Renal cortical epithelial cell (primary cell): ENCODE measurements at places on chromosomes 3 and 15. TPM values are rescaled to one million over a fixed set of nuclear protein-coding genes. Genes with fewer than 3 reads are reported as not detected.

Gene RABL3
- 34.9 and 42.7 TPM in 2 replicates for total RNA-seq

Gene GOLGA6D
- total RNA-seq = not detected in 2 replicates

DNA sequence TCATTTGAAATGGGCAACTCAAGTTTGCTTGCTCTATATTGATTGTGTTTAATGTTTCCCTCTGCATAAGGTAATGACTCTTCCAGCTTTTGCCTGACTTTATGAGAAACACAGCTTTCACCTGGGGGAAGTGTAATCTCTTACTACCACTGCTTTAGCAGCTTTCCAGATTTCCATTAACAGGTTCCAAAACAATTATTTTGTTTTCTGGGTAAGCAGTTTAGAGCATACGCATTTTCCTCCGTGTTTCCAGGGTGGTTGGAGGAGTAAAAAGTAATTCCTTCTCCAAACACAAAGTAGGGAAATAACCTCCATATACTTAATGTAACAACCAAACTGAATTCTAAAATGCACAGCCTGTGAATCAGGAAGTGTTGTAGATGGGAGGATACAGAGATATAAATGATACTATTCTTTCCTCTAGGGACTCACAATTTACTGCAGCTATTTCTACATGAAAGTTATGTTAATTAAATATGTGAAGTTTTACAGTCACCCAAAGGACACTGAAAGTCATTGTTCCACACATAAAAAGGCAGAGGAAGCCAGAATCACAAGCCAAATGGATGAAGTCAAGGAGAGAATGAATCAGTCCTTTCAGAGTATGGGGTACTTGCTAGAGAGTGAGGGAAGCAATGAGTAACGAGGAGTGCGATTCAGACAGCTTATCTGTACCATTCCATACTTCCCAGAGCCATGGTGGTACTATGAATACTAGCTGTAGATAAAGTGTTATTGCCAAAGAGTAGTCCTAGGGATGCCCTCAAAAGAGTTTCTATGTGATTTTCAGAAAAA lies 16.6 kb downstream of the ST3GAL6 start:
- DNase-seq = no peak

DNA sequence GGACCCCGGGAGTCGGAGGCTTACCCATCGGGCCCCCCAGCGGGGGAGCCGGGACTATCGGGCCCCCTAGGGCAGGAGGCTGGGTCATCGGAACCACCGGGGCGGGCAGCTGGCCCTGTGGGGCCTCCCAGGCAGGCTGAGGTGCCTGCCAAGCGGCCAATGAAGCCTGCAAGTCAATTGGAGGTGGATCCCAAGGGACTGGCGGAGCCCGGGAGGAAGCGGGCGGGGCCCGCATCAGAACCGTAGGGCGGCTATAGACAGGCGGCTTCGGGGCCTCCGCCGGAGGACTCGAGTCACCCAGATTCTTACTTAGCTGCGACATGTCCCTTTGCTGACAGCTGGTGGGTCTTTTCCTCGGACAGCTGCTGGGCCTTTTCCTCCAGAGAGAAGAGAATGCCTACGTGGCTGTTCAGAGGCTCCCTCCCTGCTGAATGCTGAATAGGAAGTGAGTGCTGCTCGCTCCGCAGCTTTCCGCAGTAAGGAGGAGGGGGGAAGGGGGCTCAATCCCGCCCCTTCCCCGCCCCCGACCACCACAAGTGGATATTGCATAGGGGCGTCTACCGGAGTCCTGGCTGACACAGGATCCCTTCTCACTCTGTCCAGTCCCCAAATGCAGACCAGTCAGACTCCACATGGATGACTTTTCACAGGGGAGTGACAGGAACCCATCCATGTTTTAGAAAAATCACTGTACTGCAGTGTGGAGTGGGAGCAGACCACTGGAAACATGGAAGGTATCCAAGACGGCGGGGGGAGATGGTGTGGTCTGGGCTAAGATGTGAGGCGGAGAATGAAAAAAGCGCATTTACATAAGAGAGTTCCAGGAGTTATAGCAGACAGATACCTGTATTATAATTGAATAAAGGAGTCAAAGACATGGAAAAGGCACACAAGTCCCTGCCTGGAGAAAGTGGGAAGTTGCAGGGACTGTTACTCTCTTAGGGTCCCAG lies at the start of gene MAGEL2:
Gene MAGEL2, minus strand, starts transcription at position 447 of the 950 bp plus-strand sequence. Its CDS starts 125 bp downstream, at position 322.
- no peak for DNase-seq

DNA sequence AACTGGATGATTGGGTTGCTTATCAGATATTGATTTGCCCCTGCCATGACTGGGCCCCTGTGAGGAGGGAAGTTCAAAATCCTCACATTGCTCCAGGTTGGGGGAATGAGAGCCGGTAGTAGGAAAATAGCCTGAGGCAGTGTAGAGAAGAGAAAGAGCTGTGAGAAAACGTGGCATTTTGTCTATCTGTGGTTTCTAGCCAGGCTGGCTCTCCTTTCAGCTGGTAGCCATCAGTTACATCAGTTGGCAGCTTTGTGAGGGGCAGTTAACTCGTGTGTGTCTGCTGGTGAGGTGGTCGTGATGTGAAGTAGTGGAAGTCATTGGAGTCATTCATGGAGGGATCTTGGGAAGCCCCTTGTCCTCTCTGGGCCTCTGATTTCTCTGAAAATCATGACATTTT lies 5.2 kb downstream of the ESYT3 start:
- no peak for DNase-seq

DNA sequence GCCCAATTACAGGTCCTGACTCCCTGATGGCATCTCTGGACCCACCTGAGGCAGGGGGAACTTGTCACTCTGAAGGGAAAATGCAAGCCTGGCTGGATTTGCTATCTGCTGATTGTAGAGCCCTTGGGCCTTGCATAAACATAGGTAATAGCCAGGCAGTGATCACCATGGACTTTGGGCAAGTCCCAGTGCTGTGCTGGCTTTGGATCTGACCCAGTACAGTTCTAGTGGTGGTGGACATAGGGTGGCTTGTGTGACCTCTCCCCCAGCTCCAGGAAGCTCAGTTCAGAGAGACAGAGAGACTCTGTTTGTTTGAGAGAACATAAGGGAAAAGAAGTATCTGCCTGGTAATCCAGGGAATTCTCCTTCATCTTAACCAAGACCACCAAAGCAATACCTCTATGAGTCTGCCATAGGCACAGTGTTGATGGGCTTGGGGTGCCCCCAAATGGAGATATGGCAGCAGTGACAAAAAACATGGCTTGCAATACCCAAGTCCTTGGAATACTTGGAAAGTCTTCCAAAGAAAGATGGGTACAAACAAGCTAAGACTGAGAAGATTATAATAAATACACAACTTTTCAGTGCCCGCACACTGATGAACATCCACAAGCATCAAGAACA lies 348.5 kb downstream of the PYDC2 start:
- no peak for DNase-seq
